NCI-H2107 (cell line): ENCODE measurements at places on chromosomes 3 and 15.

DNA sequence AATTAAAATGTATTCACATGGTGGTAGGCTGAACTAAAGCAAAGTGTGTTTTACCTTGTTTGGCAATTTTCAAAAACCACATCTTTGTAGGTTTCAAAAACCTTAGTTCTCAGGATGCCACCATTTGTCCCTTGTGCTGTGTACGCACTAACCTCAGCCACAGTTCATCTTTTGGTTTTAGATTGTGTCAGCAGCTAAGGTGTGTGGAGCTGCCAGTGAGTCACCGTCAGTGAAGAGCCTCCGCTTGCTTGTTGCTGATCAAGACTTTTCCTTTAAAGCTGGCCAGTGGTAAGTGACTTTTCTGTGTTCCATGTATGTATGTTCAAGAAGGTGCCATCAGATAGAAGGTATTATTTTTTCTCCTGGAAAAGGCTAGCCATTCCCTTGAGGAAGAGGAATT lies 21.1 kb downstream of the OXNAD1 start:
- DNase-seq: no peak

DNA sequence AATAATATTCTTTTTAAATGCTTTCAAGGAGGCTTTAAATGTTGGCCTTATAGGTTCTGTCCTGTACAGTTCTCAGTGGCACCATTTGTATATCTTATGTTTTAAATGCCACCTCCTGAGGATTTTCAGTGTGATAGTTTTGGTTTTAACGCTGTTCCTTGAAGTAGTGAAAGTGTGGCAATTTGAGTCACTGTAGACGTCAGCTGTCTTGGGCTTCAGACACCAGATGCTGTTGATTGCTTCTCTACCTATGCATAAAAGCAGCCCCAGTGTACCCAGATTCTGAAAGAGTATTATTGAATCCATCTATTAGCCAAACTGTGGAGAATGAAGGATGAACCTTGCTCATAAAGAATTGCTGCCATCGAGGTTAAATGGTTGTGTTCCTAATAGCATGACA lies 316.8 kb upstream of the GBE1 start:
- DNase-seq: no peak

DNA sequence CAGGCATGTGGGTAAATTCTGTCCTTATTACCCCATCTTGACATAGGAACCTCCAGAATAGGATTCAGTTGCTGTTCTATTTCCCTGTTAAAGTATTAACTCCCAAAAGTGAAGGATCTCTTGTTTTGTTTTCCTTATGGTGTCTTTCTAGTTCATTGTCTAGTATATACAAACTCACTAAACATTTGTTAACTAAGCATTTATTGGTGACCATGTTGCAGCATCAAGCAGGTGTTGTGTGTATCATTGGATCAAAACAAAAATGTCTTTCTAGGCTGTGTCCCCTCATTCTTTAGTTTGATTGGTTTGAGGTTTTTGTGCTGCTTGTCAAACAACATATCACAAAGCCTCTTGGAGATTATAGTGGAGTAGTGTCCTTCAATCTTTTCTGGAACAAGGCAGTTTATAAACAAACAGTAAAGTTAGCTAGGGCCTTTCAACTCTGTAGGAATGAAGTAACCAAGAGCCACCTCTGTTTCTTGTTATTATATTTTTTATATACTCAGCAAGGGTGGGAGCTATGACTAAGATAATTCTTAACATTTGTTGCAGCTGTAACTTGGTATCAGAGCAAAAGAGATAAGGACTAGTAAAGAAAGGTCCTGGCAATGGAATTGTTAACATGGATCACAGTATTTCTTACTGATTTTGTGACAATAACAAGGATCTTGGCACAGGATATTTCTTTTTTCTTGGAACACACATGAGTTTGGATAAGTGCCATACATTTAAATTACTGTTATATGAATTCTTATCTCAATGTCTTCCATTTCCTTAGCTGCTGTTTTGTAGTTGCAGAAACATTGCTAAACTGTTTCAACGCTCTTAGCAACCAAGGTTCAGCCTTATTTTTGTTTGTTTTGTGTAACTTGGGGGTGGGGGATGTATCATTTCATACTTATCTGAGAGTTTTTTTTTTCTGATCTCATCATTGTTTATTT lies 49.3 kb downstream of the TMOD3 start:
- no peak for DNase-seq

DNA sequence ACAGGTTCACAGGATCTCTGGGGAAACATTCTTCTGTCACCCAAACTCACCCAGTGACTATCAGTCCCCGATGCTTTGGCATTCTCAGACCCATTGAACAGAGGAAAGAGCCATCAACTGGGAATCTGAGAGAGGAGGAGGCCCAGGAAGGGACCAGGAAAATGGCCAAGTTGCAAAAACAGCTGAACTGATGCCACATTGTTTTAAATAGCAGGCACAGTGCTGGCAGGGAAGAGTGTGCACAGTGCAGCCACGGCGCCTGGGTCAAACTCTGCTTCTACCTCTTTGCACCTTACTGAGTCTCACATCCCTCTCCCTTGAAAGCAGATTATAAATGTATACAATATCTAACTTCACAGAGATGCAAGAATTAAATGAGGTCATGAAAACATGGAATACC lies 66.4 kb downstream of the SRGAP3 start:
- DNase-seq: no peak

- no peak for DNase-seq
Observed at GRCh38 chr3:30474371-30474770, 132.0 kb upstream of the TGFBR2 start.

- DNase-seq: no peak
Observed at GRCh38 chr15:66721020-66721419, 19.0 kb downstream of the SMAD6 start.

DNA sequence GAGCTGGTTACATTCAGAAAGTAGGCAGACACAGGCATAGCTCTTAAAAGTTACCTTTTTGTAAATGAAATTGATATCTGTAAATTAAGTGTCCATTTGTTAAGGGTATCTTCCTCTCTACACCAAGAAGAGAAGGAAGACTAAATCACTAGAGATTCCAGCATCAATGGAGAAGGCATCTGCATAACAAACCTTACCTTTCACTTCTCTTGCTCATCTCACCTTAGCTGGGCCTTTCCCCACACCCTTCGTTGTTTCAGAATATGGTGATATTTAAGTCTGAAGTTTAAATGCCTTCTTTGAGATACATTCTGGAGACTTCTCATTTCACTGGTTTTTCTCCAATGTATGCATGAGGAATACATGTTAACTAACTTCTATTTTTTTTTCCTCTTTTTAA lies 54.5 kb upstream of the TGFBR2 start:
- no peak for DNase-seq

DNA sequence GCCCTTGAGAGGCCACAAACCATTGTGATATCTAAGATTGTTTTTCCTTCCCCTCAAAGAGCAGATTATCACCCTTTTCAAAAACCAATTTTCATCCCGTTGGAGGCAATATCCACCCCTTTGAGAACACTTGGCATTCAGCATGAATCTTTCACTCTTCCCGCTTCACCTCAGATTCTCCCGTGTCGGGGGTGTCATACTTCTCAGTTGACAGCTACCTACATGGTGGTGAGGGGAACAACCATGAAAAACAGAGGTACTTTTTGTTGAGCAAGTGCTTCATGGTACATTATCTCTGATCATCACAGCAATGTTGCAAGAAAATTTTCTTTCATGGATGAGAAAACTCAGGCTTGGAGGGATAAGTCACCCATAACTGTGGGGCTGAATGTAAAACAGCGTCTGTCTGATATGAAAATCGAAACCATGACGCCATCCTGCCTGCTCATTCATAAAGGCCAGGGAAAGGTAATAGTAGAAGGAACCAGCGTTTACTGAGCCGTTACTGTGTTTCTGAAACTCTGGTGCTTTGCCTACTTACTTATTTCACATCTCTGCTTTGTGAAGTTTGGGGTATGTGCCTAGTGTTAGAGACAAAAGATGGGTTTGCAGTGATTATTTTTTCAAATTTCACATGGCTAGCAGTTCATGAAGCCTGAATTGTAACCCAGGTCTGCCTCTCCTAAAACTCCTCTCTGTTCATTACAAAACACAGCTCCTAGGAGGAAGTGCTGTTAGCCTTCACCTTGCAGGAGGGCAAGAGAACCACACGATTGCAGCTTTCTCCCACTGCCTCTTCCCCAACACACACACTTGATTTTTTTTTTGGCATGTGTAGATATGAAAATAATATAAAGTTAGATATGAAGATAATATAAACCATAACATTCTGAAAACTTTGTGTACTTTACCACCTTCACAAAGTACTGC lies 35.4 kb downstream of the SV2B start:
- DNase-seq: no peak

- no peak for DNase-seq
Observed at GRCh38 chr15:101342056-101342455, 47.0 kb upstream of the SNRPA1 start.

DNA sequence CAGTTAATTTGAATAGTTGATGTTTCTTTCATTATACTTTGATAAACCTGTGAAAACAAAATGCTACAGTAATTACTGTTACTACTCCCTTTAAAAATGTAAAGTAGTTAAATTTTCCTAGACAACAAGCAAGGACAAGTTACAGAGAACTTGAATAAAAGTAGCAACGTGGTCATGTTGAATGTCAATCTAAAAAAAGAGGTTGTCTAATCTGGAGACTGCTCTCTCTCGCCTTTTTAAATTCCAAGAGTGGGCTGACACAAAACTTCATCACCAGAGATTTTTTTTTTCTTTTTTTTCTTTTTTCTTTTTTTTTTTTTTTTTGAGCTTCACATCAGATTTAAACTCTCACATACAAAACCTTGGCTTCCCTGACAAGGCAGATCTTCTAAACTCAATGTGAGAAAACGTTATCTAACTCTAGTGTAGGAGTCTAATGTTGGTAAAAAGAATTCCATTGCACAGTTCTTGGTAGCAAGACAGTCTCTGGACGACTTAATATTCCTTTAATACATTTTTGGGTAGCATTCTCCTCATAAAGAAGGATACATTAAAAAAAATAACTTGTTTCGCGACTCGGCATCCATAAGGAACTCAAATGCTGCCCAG lies 4.1 kb downstream of the FOXP1 start:
- no peak for DNase-seq

GRCh38 chr3:112585782-112586181 lies 23.9 kb downstream of the SLC35A5 start:
- no peak for DNase-seq

- DNase-seq: no peak
Observed at GRCh38 chr15:45849136-45849535, 214.3 kb downstream of the SQOR start.

DNA sequence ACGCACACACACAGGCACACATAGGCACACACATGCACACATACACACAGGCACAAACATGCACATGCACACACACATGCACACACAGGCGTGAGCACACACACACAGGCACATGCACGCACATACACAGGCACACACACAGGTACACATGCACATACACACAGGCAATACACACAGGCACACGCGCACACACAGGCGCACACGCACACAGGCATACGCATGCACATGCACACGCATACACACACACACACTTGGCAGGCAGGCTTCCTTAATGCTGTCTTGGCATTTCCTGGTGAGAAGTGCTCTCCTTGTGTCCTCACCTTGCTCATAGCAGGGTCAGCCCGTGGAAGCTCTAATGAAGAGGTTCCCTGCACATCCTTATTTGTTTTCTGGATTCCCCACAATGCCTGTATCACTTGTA lies 8.4 kb upstream of the SLCO2A1 start:
- DNase-seq: no peak

- DNase-seq: no peak
Observed at GRCh38 chr3:76402926-76403325, 617.6 kb upstream of the ZNF717 start.

DNA sequence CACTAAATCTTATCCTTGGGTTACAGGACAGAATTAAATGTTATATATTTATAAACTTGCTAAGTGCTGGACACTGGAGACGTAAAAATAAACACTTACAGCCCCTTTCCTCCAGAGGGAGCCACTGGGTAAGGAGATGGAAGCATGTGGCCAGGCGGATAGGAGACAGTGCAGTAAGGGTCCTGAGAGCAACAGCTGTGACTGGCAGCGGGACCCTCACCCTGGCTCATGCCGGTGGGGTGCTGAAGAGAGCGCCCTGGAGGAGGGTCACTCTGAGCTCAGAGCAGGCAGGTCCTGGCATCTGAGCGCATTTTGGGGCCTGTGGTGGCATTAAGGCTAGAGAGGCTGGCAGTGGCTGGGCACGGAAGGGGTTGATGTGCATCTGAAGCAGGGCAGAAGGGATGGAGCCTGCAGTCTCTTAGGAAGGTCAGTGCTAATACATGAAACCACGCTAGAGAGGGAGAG lies 16.0 kb downstream of the SEC61A1 start:
- DNase-seq: no peak
